ENCODE measurements at places on chromosomes 6 and 20.

- DNase-seq, result no peak
Observed at GRCh38 chr6:155399062-155399744, 56.4 kb downstream of the NOX3 start.

DNA sequence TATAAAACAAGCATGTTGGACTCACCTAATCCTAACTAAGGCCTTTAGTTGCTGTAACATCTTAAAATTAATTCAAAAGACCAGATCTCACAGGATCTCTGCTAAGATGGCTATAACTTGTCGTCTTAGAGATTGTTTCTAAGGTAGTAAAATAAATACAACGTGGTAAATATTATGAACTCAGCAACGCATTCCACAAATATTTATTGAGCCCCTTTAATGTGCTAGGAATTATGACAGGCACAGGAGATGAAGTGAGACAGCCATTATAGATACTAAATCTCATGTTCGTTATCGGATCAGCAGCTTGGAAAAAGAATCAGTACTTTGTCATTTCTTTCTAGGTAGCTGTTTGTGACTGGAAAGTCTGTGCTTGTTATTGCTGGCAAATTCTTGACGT lies 20.9 kb upstream of the MCM3 start:
- no peak for DNase-seq

- DNase-seq, result no peak
Observed at GRCh38 chr6:158411998-158412397, 99.7 kb downstream of the TULP4 start.

GRCh38 chr6:70667256-70667710 lies 400 bp upstream of the SMAP1 start:
- DNase-seq, result no peak

- no peak for DNase-seq
Observed at GRCh38 chr20:18748987-18749386, 64.6 kb upstream of the SCP2D1 start.

Data from activated effector memory CD4-positive, alpha-beta T cell treated with Interleukin-2 at 50 U/mL for 16 hours (primary cell).